Right atrium auricular region (tissue), 2 donors: ENCODE measurements at places on chromosomes 5 and 9. TPM values are rescaled to one million over a fixed set of nuclear protein-coding genes. Genes with fewer than 3 reads are reported as not detected.

Gene SELENOP
- 213 TPM for total RNA-seq

Gene SLC36A2
- total RNA-seq, result not detected

Gene CCDC171
- 1.4 TPM for total RNA-seq

Gene HK3
- total RNA-seq, result 0.85 TPM

Gene GPR150
- not detected for total RNA-seq

Gene BHMT
- not detected for total RNA-seq

Gene PTGDS
- 2,426 TPM for total RNA-seq

Gene AQP3
- total RNA-seq, result 116 TPM

Gene F2RL2
- total RNA-seq, result 3.7 TPM

Gene CCDC180
- 0.98 TPM for total RNA-seq

Gene CD74
- total RNA-seq, result 424 TPM

Gene PCDHGA1
- 2.0 TPM for total RNA-seq

Gene TSSK1B
- not detected for total RNA-seq

Gene GARNL3
- total RNA-seq, result 8.9 TPM

Gene NDOR1
- 6.6 TPM for total RNA-seq

Gene CCDC127
- 7.1 TPM for total RNA-seq

Gene SURF1
- total RNA-seq, result 58.6 TPM

Gene CCL21
- total RNA-seq, result 2.9 TPM

Gene C9
- not detected for total RNA-seq

Gene TRIM7
- total RNA-seq, result 7.7 TPM

Gene IL4
- not detected for total RNA-seq

Gene ROPN1L
- not detected for total RNA-seq

Gene MARVELD2
- total RNA-seq, result 2.3 TPM

Gene UNC13B
- total RNA-seq, result 14.6 TPM

Gene PCDHGB6
- 7.1 TPM for total RNA-seq

Gene KIF24
- total RNA-seq, result 0.52 TPM

Gene NMUR2
- total RNA-seq, result not detected
